ENCODE measurements at places on chromosomes 2 and 18.

DNA sequence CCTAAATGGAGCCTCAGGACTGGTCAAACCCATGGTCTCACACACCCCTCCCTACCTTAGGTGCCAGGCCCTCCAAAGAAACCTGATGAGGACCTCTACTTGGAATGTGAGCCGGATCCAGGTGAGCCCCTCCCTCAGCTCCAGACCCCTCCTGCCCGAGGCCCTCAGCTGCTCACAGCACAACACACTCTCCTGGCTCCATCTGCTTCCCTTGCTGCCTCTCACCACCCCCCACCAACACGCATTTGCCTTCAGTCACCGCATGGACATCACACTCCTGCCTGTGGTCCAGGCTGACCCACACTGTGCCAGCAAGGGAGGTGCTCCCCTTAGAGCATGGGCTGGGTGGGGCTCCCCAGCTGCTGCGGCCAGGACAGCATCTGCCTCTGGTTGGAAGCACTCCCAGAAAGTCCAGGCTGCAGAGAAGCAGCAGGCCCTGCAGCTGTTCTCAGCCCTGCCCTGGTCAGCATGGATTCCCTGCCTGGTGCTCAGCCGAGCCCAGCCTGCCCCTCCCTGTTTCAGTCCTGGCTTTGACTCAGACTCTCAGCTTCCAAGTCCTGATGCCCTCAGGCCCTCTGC is 15.1 kb downstream of the SH2D6 start:
- no peak for DNase-seq

- no peak for DNase-seq
Measured at GRCh38 chr18:5895299-5895875, at the start of gene TMEM200C. TSS of gene TMEM200C (minus strand) at chr18:5895522. CDS start at chr18:5892063, 3,459 bp downstream.

GRCh38 chr2:238240757-238241711 is 1.2 kb upstream of the HES6 start:
- peak; percentile 80 for DNase-seq

GRCh38 chr2:30185178-30185577 is 38.4 kb downstream of the YPEL5 start:
- DNase-seq = no peak

DNA sequence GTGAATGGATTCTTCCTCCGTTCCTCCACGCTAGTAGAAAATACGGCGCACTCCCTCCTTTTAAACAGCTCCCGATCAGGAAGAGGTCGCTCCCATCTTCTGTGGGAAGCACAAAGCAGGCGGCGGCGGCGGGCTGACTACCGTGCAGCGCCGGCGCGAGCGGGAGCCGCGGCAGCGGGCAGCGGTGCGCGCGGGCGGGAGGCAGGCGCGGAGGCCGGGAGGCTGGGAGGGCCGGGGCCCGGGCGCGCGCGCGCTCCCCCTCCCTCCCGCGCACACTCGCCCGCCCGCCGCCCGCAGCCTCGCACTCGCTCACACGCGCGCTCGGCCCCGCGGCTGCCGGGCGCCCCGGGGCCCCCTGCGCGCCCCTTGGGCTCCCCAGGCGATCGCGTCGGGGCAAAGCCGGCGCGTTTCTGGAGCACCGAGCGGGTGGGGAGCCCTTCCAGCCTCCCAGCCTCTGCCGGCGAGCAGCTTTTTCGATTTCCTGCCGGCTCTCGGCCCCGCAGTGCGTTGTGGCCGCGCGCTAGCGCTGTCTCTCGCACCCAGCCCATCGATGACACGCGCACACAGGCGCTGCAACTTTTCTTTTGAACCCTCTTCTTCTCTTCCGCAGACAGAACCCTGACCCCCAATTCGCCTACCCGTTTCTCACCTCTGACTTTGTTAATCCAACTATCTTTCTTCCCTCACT is at the start of gene SLC8A1:
TSS of gene SLC8A1 (minus strand) at position 173 of the 688 bp plus-strand sequence.
- peak; percentile 49 for DNase-seq

- DNase-seq = no peak
Measured at GRCh38 chr2:656676-657075, 20.5 kb downstream of the TMEM18 start.

DNA sequence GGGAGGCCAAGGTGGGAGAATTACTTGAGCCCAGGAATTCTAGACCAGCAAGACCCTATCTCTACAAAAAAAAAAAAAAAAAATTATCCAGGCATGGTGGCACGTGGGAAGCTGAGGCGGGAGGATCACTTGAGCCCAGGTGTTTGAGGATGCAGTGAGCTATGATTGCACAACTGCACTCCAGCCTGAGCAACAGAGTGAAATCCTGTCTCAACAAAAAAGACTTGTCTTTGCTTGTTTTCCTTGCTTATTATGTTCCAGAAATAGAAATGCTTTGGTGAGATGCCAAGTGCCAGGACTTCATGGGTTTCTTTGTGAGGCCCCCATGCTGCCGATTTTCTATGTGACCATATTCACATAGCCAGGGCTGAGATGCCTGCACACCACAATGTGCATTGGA is 9.0 kb downstream of the DCDC2C start:
- DNase-seq = no peak

GRCh38 chr2:6443061-6443823 is 422.5 kb downstream of the CMPK2 start:
- no peak for DNase-seq

DNA sequence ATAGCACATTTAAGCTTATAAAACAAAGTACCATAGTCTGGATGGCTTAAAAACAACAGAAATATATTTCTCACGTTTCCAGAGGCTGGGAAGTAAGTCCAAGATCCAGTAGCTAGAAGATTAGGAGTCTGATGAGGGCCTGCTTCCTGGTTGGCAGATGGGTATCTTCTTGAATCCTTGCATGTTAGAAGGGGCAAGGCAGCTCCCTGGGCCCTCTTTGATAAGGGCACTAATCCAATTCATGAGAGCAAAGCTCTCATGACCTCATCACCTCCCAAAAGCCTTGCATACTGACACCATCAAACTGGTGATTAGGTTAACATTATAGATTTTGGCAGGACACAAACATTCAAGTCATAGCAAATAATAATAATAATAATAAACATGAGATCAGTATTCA is 146.4 kb downstream of the CCDC102B start:
- no peak for DNase-seq

DNA sequence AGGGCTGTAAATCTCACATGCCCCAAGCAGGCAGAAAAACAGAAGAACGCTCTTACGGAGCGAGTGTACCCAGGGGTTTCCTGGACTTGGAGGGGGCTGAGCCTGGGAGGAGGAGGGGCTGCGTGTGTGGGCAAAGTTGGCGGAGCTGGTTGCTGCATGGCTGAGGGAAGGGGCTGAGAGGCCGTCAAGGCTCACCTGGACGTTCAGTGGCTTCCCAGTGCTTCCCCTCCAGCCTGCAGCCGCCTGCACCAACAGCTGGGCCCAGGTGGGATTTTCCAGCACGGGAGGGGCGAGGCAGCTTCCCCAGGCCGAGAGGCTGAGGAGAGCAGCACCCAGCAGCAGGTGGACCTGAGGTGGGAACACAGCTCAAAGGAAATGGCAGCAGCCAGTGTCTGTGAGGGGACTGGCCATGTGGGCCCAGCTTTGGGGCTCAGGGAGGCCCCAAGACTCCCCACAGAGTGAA is 70.6 kb upstream of the CTDP1 start:
- DNase-seq = no peak

GRCh38 chr2:160322320-160322719 is 122.2 kb upstream of the ITGB6 start:
- DNase-seq = no peak

GRCh38 chr2:170428868-170429267 is 250.9 kb downstream of the MYO3B start:
- no peak for DNase-seq

DNA sequence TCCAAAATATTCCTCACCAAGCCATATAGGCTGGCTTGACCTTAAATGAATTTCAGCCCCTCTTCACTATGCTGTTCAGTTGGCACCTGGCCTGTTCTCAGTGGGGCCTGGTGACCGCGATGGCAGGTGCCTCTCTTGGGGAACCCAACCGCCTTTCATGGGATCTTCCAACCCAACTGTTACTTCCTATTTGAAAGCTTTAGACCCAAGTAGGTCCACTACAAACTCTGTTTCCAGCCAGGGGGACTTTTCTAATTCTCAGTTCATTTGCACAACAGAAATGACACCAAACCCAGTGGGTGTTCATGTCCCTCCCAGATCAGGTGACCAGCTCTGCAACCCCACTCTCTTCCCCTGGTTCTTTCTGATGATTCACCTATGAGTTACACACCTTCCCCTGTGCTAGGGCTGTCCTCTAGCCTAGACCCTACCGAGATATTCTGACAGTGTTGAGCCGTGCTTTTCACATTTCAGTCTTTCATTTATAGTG is 35.6 kb upstream of the NDUFV2 start:
- no peak for DNase-seq

DNA sequence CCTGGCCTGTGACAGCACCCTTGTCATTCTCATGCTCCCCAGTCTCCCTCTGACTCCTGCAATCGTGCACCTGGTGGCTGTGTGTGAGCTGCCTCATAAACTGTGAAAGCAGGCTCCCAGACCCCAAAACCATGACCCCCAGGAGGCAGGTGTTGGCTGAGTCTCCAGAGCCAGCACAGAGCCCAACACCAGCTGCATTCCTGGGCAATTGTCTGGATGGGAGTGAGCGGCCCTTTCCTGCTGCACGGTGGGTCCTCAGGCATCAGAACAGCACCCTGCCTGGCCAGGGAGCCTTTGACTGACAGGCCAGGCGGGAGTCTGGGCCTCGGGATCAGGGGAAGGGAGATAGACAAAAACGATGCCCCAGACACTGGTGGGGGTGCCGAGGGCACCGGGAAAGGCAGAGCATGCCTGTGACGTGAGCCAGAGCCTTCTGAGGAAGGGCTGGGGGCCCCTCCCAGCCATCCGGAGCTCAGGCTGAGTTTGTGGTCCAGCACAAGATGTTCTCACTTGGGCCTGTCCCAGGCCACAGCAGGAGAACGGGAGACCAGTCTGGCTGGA is 135.1 kb upstream of the GPC1 start:
- no peak for DNase-seq

DNA sequence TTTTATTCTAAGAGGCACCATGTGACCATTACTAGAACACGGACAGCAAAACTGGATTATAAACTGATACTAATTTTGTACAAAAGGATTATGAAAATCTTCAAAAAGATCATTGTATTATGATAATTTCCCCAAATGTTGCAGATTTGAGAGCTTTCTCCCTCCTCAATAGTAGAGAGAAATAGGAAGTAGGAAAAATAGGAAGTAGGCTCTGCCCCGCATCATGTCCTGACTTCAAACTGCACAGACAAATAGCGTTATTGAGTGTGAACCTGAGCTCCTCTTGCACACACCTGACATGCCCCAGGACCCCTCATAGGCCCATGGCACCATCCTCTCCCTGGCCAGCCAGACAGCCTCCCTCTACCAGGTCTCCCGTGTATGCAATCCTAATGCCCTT is 25.4 kb downstream of the CHRNA1 start:
- DNase-seq = no peak

GRCh38 chr18:44502221-44502620 is 178.5 kb upstream of the SETBP1 start:
- DNase-seq = no peak

- no peak for DNase-seq
Measured at GRCh38 chr2:148926981-148927401, 52.0 kb downstream of the KIF5C start.

GRCh38 chr2:62221141-62221540 is 25.2 kb downstream of the B3GNT2 start:
- DNase-seq = peak; percentile 0

GRCh38 chr2:130894326-130894942 is 57.7 kb downstream of the ARHGEF4 start:
- DNase-seq = no peak

Measured in NCI-H748 treated with DMSO at 0.1 percent for 48 hours (cell line).